ENCODE measurements at places on chromosomes 2 and 18.
A peak's percentile ranks its signal among the peaks of the same experiment; 100 is the strongest.

DNA sequence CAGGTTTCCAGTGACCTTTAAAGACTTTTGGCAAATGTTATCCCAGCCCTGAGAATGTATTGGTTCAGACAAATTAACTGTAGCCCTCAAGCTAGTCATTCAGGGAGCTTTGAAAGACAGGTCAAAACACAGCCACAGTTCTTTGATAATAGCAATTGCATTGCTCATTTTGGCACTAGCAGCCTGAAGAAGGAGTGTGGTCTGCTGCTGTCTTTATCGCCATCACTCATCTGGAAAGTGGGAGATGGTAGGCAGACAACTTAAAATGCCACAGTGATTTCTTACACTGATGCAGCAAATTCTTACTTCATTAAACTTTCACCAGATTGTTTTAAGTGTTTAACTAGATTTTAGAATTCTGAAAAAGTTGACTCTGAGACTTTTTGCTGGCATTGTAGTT is 47.2 kb downstream of the DOK6 start:
- DNase-seq, result peak; percentile 36

GRCh38 chr2:165924946-165925345 is 28.6 kb downstream of the TTC21B start:
- no peak for DNase-seq

GRCh38 chr2:33617401-33617800 is 18.3 kb upstream of the FAM98A start:
- DNase-seq, result no peak

GRCh38 chr18:46702471-46702870 is 45.5 kb upstream of the LOXHD1 start:
- DNase-seq, result no peak

- no peak for DNase-seq
These were observed 415.5 kb downstream of the NCKAP5 start for GRCh38 chr2:133152801-133153200.
